ENCODE measurements at places on chromosomes 3 and 15. TPM values are rescaled to one million over a fixed set of nuclear protein-coding genes. Genes with fewer than 3 reads are reported as not detected.

- DNase-seq, result peak; percentile 94
- H3K27ac ChIP-seq, result peak overlapping the region; percentile 96
- no peaks in the 10 kb centered on the region for H3K4me1 ChIP-seq
- no peaks in the 10 kb centered on the region for H3K27me3 ChIP-seq
- H3K4me3 ChIP-seq, result peak overlapping the region; percentile 96
These were observed 69.7 kb upstream of the LRRFIP2 start for GRCh38 chr3:37243820-37244748.

GRCh38 chr3:178536211-178537079, at the start of gene KCNMB2:
TSS of gene KCNMB2 (plus strand) at chr3:178536436.
- H3K27me3 ChIP-seq, result no peaks in the 10 kb centered on the region
- no peak within 1 kb of the TSS for H3K27ac ChIP-seq
- H3K4me3 ChIP-seq, result peak within 1 kb of the TSS; percentile 67
- DNase-seq, result peak; percentile 75
- no peaks in the 10 kb centered on the region for H3K36me3 ChIP-seq

The GNAT1 gene
- total RNA-seq, result not detected

The GOLGA8S gene
- total RNA-seq, result 0.60 TPM

GRCh38 chr15:90184786-90185704, 16.1 kb upstream of the SEMA4B start:
- peaks cover 17% of the 10 kb centered on the region for H3K4me1 ChIP-seq
- no peaks in the 10 kb centered on the region for H3K27me3 ChIP-seq
- H3K36me3 ChIP-seq, result no peaks in the 10 kb centered on the region
- H3K4me3 ChIP-seq, result peak overlapping the region; percentile 84

- no peaks in the 10 kb centered on the region for H3K27me3 ChIP-seq
- H3K4me3 ChIP-seq, result no peak overlapping the region
- no peak overlapping the region for H3K27ac ChIP-seq
- no peak for DNase-seq
These were observed 54.9 kb downstream of the DCUN1D1 start for GRCh38 chr3:182925330-182925943.

- no peak for DNase-seq
- H3K27me3 ChIP-seq, result no peaks in the 10 kb centered on the region
- no peaks in the 10 kb centered on the region for H3K36me3 ChIP-seq
- no peak overlapping the region for H3K4me3 ChIP-seq
- no peaks in the 10 kb centered on the region for H3K4me1 ChIP-seq
These were observed 93.1 kb downstream of the FRMD5 start for GRCh38 chr15:44101944-44102343.

DNA sequence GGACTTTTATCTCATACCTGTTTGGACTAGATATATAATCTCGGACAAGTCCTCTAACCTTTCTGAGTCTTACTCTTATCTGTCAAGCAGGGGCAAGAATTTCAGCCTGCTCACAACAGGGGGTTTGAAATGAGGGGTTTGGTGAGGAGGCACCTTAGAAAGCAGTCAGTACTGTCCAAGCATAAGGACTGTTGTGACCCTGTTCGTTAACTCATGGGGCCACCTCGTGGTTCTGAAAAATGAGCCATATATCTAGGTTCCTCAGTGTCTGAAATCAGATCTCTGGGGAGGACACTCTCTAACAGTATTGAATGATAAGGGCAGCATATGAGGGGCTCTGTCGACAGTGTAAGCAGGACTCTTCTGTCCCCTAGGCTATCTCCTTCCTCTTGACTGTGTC, 7.2 kb upstream of the TIMP4 start:
- no peaks in the 10 kb centered on the region for H3K27me3 ChIP-seq
- H3K36me3 ChIP-seq, result no peaks in the 10 kb centered on the region
- no peak overlapping the region for H3K4me3 ChIP-seq
- H3K4me1 ChIP-seq, result no peaks in the 10 kb centered on the region

The ARHGEF3 gene
- 56.3 TPM for total RNA-seq

DNA sequence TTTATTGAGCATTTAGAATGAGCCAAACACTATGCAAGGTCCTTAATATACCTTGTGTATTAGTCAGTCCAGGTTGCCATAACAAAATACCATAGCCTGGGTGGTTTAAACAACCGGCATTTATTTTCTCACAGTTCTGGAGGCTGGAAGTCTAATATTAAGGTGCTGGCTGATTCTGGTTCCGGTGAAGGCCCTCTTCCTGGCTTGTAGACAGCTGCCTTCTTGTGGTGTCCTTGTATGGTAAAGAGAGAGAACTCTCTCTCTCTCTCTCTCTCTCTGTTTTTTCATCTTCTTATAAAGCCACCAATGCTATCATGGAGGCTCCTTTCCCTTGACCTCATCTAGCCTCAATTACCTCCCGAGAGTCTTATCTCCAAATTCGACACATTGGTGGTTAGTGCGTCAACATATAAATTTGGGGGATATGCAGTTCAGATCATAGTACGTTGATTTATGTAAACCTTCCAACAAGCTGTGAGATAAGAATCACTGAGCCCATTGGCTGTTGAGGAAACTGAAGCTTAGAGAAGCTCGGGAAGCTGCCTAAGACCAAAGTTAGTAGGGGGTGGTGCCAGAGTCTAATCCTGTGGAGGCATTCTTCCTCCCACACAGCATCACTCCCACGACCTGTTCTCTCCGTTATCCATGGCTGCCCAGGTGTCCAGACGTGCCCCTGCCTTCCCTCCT, 298.0 kb upstream of the PROK2 start:
- peak; percentile 49 for DNase-seq
- H3K36me3 ChIP-seq, result no peaks in the 10 kb centered on the region
- no peaks in the 10 kb centered on the region for H3K4me1 ChIP-seq
- H3K27ac ChIP-seq, result no peak overlapping the region
- no peak overlapping the region for H3K4me3 ChIP-seq
- no peaks in the 10 kb centered on the region for H3K27me3 ChIP-seq

DNA sequence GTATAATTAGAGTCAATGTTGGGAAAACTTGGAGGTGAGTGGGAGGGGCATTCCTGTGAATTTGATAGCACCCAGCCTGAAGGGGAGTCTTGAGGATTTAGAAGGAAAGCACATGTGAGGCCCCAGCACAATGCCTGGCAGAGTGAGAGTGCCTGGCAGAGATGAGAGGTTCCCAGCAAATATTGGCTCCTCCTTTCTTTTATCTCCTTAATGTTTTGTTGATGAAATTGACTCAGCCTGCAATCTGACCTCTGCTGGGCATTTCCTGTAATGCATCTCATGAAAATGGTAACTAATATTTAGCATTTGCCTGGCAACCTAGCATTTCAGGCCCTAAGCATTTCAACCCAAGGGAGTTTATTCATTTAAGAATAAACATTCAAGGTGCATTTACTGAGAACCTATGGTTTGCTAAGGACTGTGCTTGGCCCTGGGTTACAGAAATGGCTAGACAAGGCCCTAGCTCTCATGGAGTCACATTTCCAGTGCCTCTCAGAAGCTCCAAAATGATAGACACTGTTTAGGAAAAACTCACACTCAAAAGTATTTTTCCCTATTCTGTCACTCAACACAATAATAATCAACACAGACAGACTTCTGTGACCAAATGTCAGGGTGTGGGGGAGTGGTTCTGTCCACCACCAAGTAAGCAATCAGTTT, 19.0 kb downstream of the PDHB start:
- no peaks in the 10 kb centered on the region for H3K4me1 ChIP-seq
- H3K27ac ChIP-seq, result peak overlapping the region; percentile 23
- peaks cover 9% of the 10 kb centered on the region for H3K36me3 ChIP-seq
- peak; percentile 34 for DNase-seq

DNA sequence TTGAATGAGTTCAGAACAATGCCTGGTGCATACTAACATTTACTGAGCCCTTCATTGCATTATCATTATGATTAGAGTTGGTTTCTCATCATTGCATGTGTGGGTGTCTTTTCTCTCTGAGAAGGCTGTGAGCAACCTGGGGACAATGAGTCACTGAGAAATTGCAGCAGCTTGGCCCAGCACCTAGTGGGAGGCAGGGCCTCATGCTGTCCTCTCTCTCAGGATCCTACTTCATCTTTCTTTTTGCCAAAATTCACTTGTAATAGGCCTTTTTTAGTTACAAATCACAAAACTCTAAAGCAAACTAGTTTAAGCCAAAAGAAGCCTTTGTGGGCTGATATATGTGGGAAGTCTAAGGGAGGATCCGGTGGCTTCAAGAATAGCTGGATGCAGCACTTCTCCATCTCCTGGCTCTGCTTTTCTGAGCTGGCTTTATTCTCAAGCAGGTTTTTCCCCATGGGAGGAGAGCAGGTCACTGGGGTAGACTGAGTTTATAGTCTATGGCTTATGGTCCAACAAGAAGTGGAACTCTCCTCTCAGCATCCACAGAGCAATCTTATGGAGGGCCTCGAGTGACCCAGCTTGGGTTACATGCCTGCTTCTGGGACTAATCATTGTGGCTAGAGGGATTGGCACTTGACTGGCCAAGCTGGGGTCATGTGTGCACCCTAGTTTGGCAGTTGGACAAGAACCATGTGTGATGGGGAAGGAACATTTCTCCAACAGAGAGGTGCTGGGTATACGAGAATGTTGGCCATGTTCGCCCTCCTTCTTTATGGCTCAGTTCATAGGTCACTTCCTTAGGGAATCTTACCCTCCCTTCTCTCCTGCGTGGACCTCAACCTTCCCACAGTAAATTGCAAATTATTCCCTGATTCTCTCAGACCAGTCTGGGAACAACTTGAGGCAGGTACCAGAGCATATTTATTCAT, 8.7 kb upstream of the CAMK1 start:
- H3K4me3 ChIP-seq, result no peak overlapping the region
- DNase-seq, result no peak
- H3K36me3 ChIP-seq, result no peaks in the 10 kb centered on the region
- H3K4me1 ChIP-seq, result peaks cover 22% of the 10 kb centered on the region

GRCh38 chr3:36443028-36443686, 62.9 kb downstream of the STAC start:
- DNase-seq, result no peak
- no peaks in the 10 kb centered on the region for H3K4me1 ChIP-seq
- no peaks in the 10 kb centered on the region for H3K36me3 ChIP-seq
- no peak overlapping the region for H3K27ac ChIP-seq

DNA sequence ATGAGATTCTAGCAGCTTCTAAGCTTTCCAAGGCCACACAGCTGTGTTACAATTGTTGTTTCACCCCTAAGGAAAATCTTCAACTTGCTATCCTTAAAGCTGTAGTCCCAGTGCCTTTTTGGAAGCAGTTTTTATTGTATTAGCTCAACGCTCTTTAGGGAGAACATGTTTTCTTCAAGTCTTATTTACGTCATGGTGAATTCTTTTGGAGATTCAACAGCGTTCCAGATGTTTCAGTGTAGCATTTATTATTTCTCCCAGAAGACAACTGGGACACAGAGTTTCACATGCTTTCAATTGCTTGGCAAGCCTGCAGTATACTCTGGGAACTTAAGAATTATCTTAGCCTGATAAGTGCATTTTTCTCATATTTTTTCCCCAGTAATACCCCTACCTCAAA, 888.3 kb downstream of the PLOD2 start:
- DNase-seq, result no peak
- H3K36me3 ChIP-seq, result no peaks in the 10 kb centered on the region
- H3K4me3 ChIP-seq, result no peak overlapping the region
- H3K27me3 ChIP-seq, result no peaks in the 10 kb centered on the region
- H3K27ac ChIP-seq, result no peak overlapping the region

The LDHAL6B gene
- total RNA-seq, result not detected

DNA sequence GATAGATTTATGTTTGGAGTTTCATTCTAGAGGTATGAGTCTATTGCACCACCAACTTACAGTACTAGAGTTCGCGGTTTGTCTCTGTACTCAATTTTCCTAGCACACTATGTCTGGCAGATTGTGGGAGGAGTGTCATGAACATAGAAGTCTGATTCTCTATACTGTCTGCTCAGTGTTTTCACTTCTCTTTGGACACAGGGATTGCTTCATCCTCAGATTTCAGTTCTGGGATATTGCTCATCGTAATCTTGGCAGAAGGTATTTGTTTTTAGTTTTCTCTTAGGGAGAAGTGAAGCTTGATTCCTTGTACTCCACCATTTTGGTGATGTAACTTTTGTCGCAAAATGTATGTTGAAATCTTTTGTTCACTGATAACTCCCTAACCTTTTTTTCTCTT, 27.8 kb upstream of the AZI2 start:
- no peak overlapping the region for H3K27ac ChIP-seq
- no peak overlapping the region for H3K4me3 ChIP-seq
- no peaks in the 10 kb centered on the region for H3K36me3 ChIP-seq
- no peaks in the 10 kb centered on the region for H3K27me3 ChIP-seq
- no peaks in the 10 kb centered on the region for H3K4me1 ChIP-seq

The LRTM1 gene
- total RNA-seq, result not detected

DNA sequence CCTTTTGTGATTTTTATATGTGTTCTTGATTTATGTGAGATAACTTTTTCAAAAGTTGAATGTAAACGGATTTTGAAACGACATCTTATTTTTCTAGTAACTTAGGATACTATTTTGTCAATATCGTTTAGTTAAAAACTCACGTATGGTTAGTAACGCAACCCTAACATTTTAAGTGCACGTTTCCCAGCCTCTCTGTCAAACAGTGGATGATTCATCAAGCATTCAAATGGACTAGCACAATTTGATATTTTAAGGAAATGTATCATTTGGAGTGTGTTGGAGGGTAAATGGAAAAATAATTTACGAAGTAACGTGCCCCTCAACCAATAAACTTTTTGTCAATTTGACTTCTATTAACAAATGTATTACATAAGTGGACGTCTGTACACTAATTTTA, 23.3 kb downstream of the RTP3 start:
- H3K4me1 ChIP-seq, result no peaks in the 10 kb centered on the region
- no peak for DNase-seq
- no peak overlapping the region for H3K4me3 ChIP-seq

DNA sequence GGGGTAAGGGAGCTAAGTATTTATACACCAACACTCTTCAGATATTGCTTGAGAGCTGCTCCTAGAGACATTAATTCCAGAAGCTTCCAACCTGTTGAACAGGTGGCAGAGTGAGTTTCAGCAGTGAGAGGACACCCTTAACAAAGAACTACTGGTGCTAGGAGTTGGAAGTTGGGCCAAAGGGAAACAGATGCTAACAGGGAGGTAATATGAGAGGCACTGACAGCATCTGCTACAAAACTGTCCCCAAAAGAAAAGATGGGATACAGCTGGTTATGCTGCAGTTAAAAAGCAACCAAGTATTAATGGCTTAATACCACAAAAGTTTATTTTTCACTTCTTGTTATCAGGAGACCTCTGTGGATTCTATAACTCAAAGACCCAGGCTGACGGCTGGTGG, 104.5 kb upstream of the SATB1 start:
- H3K4me1 ChIP-seq, result no peaks in the 10 kb centered on the region
- DNase-seq, result peak; percentile 64
- H3K27ac ChIP-seq, result no peak overlapping the region
- no peaks in the 10 kb centered on the region for H3K36me3 ChIP-seq
- H3K4me3 ChIP-seq, result no peak overlapping the region
- H3K27me3 ChIP-seq, result no peaks in the 10 kb centered on the region

GRCh38 chr3:59992578-59992977, 942.8 kb upstream of the CFAP20DC start:
- no peak overlapping the region for H3K27ac ChIP-seq
- no peaks in the 10 kb centered on the region for H3K36me3 ChIP-seq
- no peaks in the 10 kb centered on the region for H3K27me3 ChIP-seq
- no peak for DNase-seq
- no peak overlapping the region for H3K4me3 ChIP-seq
- no peaks in the 10 kb centered on the region for H3K4me1 ChIP-seq

The AAGAB gene
- total RNA-seq, result 44.0 TPM

All from kidney (tissue), 22 donors.